ENCODE measurements at places on chromosomes 13 and 19. TPM values are rescaled to one million over a fixed set of nuclear protein-coding genes. Genes with fewer than 3 reads are reported as not detected.

Gene SIGLEC9
- not detected for total RNA-seq

Gene ERICH4
- total RNA-seq: not detected

Gene TEX26
- total RNA-seq: not detected

Gene MUC16
- total RNA-seq: 0.06 TPM

Gene ZNF587
- 6.3 TPM for total RNA-seq

Gene CADM4
- total RNA-seq: 10.0 TPM

Gene MEIOSIN
- not detected for total RNA-seq

Gene ANKLE1
- 0.63 TPM for total RNA-seq

Gene TMEM190
- 1.5 TPM for total RNA-seq

Gene UNC13A
- total RNA-seq: 1.00 TPM

Gene GNA15
- not detected for total RNA-seq

Gene SERP2
- not detected for total RNA-seq

Gene DYRK1B
- total RNA-seq: 22.0 TPM

Gene ZNF610
- total RNA-seq: not detected

Gene LILRB2
- total RNA-seq: not detected

Gene PLVAP
- total RNA-seq: not detected

Gene ZC3H4
- 21.2 TPM for total RNA-seq

Gene SHC2
- total RNA-seq: 1.1 TPM

Gene CPAMD8
- total RNA-seq: not detected

Gene SLC6A16
- total RNA-seq: 1.2 TPM

Gene GPC5
- total RNA-seq: not detected

Gene ZNF419
- 7.6 TPM for total RNA-seq

Gene ZNF835
- total RNA-seq: not detected

Gene SYDE1
- total RNA-seq: 12.7 TPM

Gene CGB3
- total RNA-seq: not detected

Gene ABHD8
- total RNA-seq: 4.5 TPM

Gene SERPINE3
- not detected for total RNA-seq

Gene NCR1
- total RNA-seq: not detected

Gene FOXA3
- 1.1 TPM for total RNA-seq

Gene LILRA5
- not detected for total RNA-seq

All from A549 treated with RU486 at 1 μM for 4 hours (cell line).